GM23338 (cell line): ENCODE measurements at places on chromosomes 5 and 9.
A peak's percentile ranks its signal among the peaks of the same experiment; 100 is the strongest.

DNA sequence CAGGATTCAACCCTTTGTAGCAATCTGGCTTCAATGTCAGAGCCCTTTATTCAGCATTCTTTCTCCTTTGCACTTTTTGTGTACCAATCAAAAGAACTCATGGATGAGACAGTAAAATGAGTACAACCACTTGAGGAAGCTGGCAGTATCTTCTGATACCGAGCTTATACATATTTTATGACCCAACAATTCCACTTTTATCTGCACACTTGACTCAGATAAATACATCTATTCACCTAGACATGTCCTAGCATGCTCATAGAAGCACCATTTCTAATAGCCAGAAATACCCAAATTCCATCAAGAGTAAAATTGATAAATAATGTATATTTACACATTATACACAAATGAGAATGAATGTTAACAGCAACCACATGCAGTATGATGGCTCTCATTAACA lies 111.2 kb upstream of the PTGER4 start:
- no peak for DNase-seq

DNA sequence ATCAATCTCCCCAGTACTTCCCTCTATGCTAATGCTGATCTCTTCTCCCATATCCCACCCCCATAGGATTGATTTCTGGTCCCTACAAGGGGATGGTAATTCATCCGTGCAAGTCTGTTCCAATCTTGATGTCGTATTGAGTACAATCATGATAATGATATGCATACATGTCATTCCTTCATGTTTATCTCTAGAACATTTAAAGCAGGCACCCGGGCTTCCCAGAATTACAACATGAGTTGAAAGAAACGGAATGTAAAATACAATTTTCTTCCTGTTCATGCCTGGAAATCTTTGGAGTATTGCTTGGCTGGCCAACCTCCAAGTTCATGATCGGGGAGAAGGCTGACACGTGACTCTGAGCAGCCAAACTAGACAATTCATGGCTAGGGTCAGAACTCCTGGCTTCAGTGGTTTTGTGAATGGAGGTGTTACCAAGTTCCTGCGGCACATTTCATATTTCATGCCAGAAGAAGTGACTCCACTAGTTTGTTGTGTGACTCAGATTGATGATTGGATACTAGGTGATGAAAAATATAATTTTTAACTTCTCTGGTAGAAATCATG lies 66.6 kb downstream of the C9orf152 start:
- no peak for DNase-seq

- DNase-seq: no peak
Measured at GRCh38 chr9:130461731-130462130, 17.0 kb downstream of the ASS1 start.

GRCh38 chr5:39559923-39560322 lies 135.1 kb upstream of the DAB2 start:
- no peak for DNase-seq

GRCh38 chr9:35962126-35962906 lies 4.4 kb upstream of the OR2S2 start:
- DNase-seq: peak; percentile 69

DNA sequence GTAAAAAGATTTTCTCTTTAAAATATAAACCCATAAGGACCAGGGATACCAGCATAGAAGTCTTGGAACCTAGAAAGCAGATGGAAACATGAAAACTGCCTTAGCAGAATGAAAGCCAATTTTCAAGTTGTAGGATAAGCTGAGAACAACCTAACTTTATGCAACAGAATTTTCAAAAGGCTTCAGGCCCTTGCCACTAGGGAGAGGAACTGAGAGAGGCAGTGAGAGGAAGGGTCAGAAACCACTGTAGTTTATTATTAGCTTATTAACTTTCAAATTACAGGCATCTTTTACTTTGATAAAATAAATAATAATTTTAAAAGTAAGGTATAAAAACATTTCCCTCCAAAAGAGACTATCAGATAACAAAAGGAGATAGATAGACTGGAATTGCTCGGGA lies 33.4 kb downstream of the FAM81B start:
- DNase-seq: no peak

- no peak for DNase-seq
Measured at GRCh38 chr5:139385061-139386049, 2.3 kb upstream of the SLC23A1 start.

DNA sequence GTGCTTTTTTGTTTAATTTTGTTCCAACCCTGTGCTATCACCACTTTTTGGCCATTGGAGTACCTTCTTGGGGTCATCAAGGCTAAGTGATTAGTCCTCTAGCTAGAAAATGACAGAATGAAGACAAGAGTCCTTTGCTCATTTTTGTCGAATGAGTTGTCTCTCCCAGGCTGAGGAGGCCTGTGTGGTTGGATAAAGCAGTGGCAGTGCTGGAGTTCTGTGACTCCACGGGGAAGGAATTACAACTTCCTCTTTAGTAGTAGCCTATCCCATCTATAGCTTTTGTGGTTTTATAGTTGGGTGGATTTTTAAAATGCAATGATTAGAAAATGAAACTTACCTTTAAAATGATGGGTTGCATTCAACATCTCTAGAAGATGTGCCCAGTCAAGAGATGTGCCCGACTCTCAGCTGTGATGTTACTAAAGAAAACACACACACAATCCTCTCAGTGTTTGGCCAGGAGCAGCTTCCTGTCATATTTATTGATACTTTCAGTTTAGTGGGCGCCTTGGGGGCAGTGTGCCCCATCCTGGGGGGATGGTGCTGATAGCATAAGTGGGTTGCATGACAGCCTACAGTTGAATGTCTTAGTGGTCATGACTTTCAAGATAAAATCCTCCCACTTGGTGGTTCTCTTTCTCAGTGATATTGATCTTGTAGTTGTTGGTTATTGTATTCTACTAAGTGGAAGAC lies 11.9 kb downstream of the OTULINL start:
- no peak for DNase-seq

DNA sequence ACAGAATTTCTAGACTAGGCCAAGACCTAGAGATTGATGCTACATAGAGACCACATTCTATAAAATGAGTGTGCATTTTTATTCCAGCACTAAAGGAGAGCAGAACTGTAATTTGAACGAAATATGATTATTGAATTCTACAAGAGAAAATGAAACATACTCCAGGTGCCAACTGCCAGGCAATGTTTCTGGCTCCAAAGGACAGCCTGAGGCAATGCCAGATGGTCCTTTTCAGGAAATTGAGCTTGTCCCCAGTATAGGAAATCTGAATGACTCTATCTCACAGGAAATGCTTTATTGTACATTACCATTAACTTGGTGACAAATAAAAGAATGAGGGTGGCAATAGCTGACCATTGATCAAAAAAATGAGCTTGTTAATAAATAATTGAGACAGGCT lies 28.8 kb upstream of the RASGRF2 start:
- no peak for DNase-seq

- DNase-seq: peak; percentile 52
Measured at GRCh38 chr5:167912941-167913665, 378.3 kb upstream of the WWC1 start.

GRCh38 chr5:149799119-149799623 lies 69.1 kb downstream of the PPARGC1B start:
- no peak for DNase-seq

DNA sequence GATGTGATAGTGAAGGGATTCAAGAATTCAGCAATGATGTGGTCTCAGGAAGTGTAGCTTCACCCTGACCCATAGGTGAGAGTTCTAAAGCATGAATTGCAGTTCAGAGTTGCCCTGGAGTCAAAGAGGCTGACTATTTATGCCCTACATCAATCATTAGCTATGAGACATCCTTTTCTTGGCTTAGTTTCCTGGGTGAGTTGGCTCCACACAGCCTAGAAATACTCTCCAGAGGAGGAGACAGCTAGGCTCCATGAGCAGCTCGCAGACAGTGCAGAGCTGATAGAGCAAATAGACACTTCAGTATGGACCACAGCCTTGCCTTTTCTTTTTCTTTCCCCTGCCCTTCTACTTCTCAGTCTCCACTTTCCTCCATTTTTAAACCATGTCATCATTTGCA lies 1651.8 kb downstream of the MAT2B start:
- DNase-seq: no peak

- no peak for DNase-seq
Measured at GRCh38 chr9:16315720-16316119, 554.8 kb downstream of the BNC2 start.

DNA sequence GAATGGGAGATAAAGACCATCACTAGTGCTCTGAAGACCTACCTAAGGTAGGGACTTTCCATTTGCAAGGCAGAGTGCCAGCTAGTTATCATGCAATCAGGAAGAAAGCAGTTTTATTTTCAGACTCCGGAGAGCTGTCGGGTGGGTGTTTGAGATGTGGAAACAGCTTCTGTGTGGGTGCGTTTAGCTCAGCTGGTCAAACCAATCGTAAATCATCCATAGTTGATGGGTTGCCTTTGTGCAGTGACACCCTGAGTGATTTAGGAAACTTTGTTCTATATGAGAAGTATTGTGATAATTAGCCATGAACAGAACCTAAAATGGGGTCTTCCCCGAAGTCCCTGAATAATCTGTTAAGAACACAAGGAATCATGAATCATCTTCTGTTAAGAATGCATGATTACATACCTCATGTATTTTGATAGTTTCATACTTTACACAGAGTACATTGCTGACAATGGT lies 284.3 kb downstream of the ARHGAP26 start:
- no peak for DNase-seq

GRCh38 chr5:172373680-172374079 lies 80.6 kb downstream of the SH3PXD2B start:
- no peak for DNase-seq

GRCh38 chr9:71721855-71722254 lies 46.5 kb downstream of the CEMIP2 start:
- DNase-seq: no peak

GRCh38 chr9:135256581-135257354 lies 169.3 kb downstream of the OLFM1 start:
- no peak for DNase-seq

- no peak for DNase-seq
Measured at GRCh38 chr9:33131790-33132772, 35.1 kb downstream of the B4GALT1 start.

- DNase-seq: no peak
Measured at GRCh38 chr5:161314033-161314432, 232.5 kb downstream of the GABRB2 start.

DNA sequence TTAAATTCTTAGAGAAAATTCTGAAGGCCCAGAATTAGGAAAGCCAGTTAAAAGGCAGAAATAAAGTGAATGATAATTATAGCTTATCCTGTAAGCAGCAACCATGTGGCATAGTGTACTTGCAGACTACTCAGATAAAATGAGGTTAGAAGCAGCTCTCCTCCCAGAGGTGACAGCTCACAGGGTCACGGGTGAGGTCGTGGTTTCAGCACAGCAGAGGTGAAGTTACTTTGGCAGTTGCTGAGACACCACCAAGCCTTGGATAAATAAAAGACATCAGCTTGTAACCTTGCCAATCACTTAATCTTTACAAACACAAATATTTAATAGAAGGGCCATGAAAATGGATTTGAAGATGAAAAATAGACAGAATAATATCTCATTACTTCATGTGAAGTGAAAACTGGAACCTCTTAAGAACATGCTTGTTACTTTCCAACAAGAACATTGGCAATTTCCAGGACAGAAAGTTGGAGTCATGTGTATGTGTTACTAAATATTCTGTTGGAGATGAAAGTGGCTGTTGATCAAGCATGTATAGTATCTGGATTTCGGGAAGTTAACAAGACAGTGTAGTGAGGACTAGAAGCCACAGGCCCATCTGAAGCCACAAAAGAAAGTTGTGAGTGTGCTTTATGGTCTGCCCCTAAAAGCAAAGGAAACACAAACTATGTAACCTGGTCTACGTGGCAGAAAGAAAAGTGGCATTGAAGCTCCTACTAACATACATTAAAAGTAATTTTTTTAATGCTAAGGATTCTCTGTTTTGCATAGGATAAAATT lies 134.4 kb downstream of the ERCC6L2 start:
- no peak for DNase-seq

GRCh38 chr9:104074876-104075275 lies 19.2 kb upstream of the SMC2 start:
- DNase-seq: no peak

DNA sequence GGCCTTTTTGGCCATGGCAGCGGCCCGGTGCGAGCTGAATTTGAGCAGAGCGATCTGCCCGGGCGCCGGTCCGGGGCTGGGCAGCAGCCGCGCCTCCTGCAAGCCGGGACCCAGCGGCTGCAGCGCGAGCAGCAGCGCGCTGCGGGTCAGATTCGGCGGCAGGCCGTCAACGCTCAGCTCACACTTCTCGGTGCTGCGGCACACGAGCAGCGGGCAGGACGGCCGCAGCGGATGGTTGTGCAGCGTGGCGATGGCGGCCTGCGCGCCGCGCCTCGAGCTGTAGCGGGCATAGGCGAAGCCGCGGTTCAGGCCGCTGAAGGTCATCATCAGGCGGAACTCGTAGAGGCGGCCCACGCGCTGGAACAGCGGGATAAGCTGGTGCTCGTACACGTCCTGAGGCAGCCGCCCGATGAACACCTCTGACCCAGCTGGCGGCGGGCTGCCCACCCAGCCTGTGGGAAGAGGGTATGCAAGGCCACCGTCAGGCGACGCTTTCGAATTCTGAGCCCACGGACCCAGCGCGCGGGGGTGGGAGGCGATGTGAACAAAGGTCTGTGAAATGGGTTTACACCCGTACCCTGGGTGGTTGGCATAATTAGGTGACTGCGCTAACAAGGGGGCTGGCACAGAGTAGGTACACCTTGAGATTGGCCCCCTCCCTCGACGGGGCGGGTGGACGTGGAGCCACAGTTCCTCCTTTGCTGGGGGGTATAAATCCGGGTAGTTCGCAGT lies 755 bp downstream of the DND1 start:
- peak; percentile 76 for DNase-seq

DNA sequence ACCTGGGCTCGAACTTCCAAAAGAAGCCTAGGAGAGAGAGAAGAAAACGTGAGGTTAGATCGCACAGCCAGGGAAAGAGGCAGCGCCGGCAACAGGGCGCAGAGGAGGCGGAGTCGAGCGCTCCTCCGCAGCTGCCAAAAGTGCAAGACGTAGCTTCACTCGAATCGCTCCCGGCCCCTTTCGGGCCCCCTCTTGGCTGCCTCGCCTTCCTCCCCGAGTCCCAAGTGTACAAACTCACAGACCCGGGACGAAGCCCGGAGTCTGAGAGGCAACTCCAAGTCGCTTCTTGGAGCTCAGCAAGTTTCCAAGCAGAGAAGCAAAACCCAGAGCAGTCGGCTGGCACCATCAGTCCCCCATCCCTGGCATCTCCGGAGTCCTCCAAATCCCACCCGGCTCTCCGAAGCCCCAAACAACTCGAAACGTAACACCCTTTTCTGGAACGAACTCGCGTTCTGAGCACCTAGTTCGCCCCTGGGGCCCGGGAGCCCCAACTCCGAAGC lies 1.2 kb downstream of the MIER3 start:
- peak; percentile 75 for DNase-seq

DNA sequence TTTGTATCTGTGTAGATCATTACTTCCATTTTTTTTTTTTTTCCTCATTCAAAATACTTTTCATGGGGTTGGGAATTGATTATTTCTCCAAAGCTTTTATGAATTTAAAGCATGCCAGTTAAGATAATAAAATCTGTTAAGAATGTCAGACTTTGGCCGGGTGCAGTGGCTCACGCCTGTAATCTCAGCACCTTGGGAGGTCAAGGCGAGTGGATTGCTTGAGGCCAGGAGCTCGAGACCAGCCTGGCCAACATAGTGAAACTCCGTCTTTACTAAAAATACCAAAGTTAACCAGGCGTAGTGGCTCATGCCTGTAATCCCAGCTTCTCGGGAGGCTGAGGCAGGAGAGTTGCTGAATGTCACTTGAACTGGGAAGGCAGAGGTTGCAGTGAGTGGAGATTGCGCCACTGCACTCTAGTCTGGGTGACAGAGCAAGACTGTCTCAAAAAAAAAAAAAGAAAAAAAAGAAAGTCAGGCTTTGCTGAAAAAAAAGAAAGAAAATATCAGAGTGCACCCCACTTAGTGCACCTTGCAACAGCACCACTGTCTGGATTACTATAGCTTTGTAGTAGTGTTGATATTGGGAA lies 18.5 kb downstream of the TBC1D2 start:
- DNase-seq: no peak
